ENCODE measurements at places on chromosomes 4 and X.

- DNase-seq, result no peak
Observed at GRCh38 chr4:126441173-126442035, 1126.6 kb downstream of the FAT4 start.

DNA sequence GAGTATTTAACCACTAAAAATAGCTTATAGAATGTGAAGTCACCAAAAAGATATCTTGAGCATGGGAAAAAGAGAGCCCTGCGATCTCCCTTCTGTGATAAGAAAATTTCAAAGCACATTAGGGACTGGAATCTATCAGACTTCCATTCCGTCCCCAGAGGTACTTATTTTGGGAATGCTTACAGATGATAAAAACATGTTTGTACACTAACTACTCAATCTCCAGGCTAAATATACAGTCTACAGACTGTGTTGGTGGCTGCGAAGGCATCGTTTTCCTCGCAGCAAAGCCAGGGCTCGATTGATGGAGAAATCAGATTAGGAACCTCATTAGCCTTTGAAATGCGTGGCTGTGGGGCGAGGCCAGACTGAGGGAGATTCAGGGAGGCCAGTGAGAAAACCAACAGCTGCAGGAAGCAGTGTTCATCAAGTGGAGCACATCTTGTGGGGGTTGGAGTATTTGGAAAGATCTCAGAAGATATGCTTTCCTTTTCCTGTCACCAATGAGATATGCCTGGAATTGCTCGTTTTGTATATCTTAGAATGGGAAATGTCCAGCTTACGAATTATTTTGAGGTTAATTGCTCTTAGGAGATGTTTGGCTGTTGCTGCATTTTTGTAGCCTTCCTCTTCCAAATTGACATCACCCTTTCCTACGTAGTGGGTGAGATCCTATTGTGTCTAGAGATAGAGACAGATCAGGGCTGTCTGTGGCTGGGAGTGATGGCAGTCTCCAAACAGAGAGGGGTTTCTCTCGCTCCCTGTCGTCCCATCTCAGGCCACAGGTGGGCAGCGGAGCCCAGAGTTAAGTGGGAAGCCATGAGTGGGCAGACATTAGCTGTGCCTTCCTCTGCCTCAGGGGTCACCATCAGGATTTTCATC lies 224.9 kb upstream of the FAT1 start:
- DNase-seq, result no peak

- DNase-seq, result no peak
Observed at GRCh38 chr4:184807797-184808712, 17.7 kb downstream of the ACSL1 start.

DNA sequence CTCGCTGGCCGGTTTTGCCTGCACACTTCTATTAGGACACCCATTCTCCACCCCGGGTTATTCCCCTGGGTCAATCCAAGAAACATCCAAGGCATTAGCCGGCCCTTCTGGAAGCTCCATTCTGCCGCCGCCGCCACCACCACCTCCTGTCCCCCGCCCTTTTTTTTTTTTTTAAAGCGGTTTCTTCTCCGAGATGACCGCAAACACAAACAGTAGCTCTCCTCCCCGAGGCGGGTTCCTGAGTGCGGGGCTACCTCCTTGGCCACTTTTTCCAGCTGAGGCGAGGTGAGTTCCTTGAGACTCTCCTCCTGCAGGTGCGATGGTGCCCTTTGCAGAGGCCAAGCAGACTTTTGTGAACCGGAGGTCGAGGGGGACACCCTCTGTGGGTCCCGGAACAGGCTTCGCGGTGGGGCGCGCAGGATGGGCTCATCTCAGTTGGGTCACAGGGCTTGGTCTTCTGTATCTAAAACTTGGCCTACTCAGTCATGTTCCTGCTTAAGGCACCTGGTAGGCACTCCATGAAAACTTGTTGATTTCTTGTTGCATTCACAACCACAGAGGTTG lies 930 bp downstream of the NWD2 start:
- no peak for DNase-seq

GRCh38 chrX:100606753-100607152 lies 22.0 kb downstream of the TNMD start:
- no peak for DNase-seq

- DNase-seq, result no peak
Observed at GRCh38 chr4:21555083-21555482, 393.5 kb downstream of the KCNIP4 start.

GRCh38 chrX:132749406-132749805 lies 209.0 kb downstream of the HS6ST2 start:
- no peak for DNase-seq

- no peak for DNase-seq
Observed at GRCh38 chrX:46849933-46850332, 13.1 kb downstream of the RP2 start.

GRCh38 chr4:25878676-25879075 lies 15.9 kb upstream of the SEL1L3 start:
- peak; percentile 73 for DNase-seq

- DNase-seq, result no peak
Observed at GRCh38 chr4:185651137-185651677, 115.9 kb upstream of the PDLIM3 start.

GRCh38 chr4:188976644-188977115 lies 837.4 kb downstream of the TRIML1 start:
- no peak for DNase-seq

DNA sequence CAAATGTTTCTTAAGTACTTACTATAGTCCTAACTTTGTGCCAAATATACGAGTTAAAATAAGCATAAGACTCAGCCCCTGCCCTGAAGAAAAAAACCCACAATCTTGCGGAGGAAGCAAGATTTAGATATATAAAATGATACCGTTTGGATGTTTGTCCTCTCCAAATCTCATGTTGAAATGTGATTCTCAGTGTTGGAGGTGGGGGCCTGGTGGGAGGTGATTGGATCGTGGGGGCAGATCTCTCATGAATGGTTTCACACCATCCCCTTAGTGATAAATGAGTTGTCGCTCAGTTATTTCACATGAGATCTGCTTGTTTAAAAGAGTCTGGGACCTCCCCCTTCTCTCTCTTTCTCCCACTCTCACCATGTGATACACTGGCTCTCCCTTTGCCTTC lies 28.7 kb downstream of the EFHC2 start:
- DNase-seq, result no peak

DNA sequence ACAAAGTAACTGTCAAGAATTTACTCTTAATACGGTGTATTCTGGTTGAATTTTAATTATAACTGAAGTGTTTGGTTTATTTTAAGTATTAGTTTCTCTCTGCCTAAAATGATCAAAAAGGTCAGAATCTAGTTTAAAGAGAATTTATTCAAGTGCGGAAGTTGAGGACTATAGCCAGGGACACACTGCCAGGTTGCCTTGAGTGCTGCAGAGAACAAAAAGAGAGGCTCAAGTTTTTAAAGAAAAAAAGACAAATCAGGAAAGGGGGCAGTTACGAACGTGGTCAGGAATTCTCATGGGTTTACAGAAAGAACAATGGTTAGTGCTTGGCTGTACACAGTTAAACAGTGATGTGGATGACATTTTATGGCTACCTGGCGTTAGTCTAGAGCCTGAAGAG lies 81.3 kb downstream of the SNX25 start:
- DNase-seq, result no peak

DNA sequence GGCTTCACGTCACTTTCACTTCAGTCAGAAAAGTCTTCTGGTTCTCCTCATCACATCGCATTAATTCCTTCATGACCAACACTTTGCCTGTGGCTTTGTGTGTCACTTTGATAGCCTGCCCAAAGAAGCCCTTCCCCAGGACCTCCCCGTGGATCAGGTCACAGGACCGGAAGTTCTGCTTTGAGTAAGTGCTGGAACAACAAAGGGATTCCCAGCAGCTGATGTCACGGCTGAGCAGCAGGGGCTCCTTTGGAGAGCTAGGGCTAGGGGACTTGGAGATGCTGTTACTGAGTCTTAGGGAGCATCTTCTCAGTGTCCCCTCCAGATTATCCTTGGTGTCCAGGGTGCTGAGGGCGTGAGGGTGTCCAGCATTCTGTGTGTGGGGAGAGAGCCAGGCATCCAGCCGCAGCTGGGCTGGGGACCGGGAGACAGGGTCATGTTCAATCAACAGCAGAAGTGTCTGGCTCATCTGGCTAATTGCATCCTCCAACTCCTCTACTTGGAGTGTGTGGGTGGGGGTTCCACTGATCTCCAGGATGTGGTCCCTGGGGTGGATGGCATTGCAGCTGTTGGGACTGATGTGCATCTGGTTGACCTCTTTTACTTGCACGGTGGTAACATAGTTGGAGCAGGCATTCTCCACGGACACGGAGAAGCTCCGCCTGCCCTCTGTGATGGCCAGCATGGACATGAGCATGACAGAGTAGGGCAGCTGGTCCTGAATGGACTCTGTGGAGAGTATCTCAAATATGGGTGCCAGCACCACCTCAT lies 39.2 kb upstream of the ARHGAP6 start:
- DNase-seq, result no peak

GRCh38 chrX:13649838-13650237 lies 3.1 kb upstream of the TCEANC start:
- DNase-seq, result no peak

DNA sequence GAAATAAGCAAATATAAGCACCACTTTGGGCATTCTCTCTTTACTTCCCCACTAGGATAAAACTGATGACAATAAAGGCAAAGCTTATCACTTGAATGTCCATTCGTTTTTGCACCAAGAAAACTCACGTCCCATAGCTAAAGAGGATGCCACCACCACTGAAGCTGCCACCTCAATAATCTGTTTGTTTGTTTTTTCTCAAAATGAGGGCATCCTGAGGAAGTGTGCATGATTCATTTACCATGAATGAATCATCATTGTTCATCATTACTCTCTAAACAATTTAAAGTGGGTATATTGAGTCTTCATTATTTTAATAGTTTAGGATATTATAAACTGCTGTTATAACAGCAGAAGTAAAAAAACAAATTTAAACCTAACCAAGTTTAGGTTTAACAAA lies 168.2 kb downstream of the DCTD start:
- DNase-seq, result no peak

DNA sequence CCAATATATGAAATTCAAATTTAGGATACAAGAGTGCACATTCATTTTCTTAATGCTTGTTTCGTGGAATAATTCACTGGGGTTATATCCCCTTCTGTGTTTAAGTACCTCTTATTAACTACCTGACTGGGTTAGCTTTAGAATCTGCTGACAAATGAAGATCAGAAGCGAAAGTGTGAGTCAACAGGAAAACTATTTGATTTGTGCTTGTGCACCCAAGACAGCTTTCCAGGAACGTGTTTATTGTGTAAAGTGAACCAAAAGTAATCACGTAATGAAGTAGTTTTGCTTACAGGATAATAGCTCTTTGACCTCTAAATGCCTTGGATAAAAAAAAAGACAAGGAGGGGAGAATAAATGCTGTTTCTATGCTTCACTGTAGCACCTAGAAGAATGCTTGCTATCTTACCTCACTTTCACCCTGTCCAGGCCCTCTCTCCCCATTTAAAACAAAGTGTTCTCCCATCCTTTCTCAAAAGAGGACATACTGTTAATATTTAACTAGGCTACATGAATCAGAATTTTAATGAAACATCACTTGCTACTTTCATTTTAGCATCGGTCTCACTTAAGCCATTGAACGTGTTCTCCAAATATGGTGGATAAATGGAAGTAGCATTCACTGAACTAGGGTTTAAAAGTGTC lies 141.9 kb downstream of the THOC2 start:
- no peak for DNase-seq

DNA sequence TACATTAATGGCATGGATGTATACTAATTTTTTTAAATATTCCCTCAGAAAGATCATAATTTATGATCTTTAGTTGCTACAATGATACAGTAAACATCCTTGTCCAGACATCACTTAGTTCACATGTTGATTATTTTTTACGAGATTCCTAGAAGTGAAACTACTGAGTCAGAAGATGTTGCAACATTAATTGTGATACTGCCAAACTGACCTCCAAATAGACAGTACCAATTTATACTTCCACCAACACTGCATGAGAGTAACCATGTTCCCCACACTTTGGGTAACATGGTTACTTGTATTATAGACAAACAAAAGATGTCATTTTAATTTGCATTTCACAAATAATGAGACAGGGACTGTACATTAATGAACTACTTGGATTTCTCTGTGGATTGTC lies 19.6 kb downstream of the RCHY1 start:
- DNase-seq, result no peak

- no peak for DNase-seq
Observed at GRCh38 chrX:15977644-15978043, 123.0 kb upstream of the AP1S2 start.

- DNase-seq, result no peak
Observed at GRCh38 chr4:40265910-40266274, 69.1 kb downstream of the RHOH start.

- no peak for DNase-seq
Observed at GRCh38 chrX:76183289-76184049, 10.6 kb downstream of the PBDC1 start.

- DNase-seq, result no peak
Observed at GRCh38 chr4:41077628-41078027, 136.7 kb downstream of the APBB2 start.

- no peak for DNase-seq
Observed at GRCh38 chrX:103437147-103437873, 61.0 kb downstream of the BEX3 start.

- no peak for DNase-seq
Observed at GRCh38 chr4:101864660-101865059, 74.1 kb downstream of the BANK1 start.

DNA sequence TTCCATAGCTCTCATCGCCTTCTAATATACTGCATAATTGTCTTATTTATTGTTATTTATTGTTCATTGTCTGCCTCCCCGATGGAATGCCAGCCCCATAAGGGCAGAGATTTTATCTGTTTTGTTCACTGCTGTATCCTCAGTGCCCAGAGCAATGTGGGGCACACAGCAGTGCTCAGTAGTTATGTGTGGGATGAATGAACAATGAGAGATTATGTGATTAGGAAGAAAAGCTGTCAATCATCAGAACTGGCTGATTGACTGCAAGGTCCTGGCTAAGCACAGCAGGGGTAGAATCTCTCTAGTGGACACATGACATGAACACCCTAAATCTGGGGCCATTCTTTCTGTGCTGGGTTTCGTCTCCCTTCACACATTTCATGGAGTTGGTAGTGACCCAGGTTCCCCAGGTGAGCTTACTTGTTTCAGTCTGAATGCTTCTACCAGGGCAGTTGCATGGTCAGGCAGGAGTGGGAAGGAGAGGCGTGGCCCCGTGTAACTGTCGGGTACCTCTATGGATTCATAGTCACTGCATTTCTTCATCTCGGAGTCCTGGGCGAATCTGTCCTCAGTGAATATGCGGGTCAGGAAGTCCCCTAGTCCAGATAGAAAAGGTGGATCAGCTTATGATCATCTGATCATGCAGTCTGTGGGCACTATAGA lies 12.6 kb downstream of the PPEF2 start:
- no peak for DNase-seq

- peak; percentile 51 for DNase-seq
Observed at GRCh38 chr4:89316931-89317366, 9.3 kb upstream of the GPRIN3 start.

GRCh38 chr4:99875071-99875470 lies 19.2 kb downstream of the LAMTOR3 start:
- DNase-seq, result no peak

DNA sequence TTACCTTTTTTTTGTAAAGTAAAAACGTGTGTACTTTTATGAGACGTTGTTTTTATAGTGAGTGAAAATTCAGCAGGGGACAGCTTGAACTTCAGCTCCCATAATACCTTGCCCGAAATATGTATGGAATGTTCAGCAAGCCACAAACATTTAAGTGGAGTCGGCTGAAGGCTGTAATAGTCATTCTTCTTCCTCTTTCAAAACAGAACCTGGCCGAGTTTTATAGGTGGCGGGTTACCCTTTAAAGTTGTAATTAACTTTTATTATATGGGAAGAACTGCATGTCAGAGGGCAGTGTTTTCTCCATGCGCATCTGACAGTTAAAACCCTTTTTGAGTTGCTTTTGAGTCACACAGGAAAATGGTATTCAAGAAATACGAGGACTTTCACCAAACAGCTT lies 50.7 kb downstream of the CLDN34 start:
- DNase-seq, result no peak

Measured in CD4-positive, alpha-beta T cell treated with Interleukin-4 for 1 hour (primary cell).